Upper lobe of left lung (tissue), 6 donors: ENCODE measurements at places on chromosomes 4 and X. TPM values are rescaled to one million over a fixed set of nuclear protein-coding genes. Genes with fewer than 3 reads are reported as not detected.
A peak's percentile ranks its signal among the peaks of the same experiment; 100 is the strongest.

USP38 gene
- 20.2 TPM for total RNA-seq

TSPAN5 gene
- 7.8 TPM for total RNA-seq

ZCCHC4 gene
- total RNA-seq: 15.7 TPM

CXCL3 gene
- total RNA-seq: 14.9 TPM

PPP1R2C gene
- not detected for total RNA-seq

RNF150 gene
- 2.1 TPM for total RNA-seq

DNA sequence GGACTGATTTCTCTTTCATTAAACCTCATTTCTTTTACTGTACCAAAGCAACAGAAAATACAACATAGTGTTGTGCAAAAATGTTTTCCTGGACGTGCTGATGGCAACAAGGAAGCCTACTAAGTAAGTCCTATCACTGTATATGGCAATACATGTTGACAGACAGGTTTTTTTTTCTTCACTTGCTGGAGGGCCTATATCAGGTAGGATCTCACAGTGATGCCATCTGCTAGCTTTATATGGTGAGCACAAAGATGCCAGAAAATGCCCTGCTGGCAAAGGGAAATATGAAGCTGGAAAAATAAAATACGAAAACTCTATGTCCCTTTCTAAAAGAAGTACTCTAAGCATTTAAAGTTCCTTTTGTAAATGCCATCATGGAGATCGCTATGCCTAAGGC lies 119.0 kb upstream of the PDLIM3 start:
- H3K27ac ChIP-seq: no peak overlapping the region
- DNase-seq: no peak
- H3K36me3 ChIP-seq: no peaks in the 10 kb centered on the region
- H3K4me3 ChIP-seq: no peak overlapping the region

- no peaks in the 10 kb centered on the region for H3K36me3 ChIP-seq
- no peak overlapping the region for H3K4me3 ChIP-seq
- no peaks in the 10 kb centered on the region for H3K27me3 ChIP-seq
Measured at GRCh38 chr4:154421618-154422017, 70.0 kb downstream of the DCHS2 start.

- H3K27ac ChIP-seq: no peak overlapping the region
- peak; percentile 49 for DNase-seq
- H3K4me1 ChIP-seq: no peaks in the 10 kb centered on the region
- H3K36me3 ChIP-seq: no peaks in the 10 kb centered on the region
- no peak overlapping the region for H3K4me3 ChIP-seq
Measured at GRCh38 chr4:110418641-110419040, 57.3 kb upstream of the ENPEP start.
